ENCODE measurements at places on chromosomes 6 and 20.

GRCh38 chr20:43900121-43900466, 14.6 kb upstream of the TOX2 start:
- DNase-seq: no peak

DNA sequence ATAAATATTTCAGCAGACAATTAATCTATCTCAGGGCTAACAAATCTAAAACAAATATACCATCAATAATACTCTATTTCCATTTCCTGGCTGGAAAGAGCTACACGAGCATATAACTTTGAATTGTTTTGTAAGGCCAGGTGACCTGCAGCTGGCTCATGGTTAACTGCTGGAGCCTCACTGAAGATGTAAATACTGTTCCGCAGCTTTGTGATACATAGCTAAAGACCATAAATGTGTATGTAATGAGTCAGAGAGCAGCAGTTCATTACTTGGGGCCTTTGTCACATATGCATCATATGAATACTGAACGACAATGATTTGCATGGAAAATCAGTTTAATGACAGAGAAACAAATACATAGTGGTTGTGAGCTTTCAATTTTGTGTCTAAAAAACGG, 109.4 kb upstream of the CCN2 start:
- DNase-seq: peak; percentile 54

- DNase-seq: no peak
These were observed 15.7 kb upstream of the MYT1 start for GRCh38 chr20:64148581-64148980.

DNA sequence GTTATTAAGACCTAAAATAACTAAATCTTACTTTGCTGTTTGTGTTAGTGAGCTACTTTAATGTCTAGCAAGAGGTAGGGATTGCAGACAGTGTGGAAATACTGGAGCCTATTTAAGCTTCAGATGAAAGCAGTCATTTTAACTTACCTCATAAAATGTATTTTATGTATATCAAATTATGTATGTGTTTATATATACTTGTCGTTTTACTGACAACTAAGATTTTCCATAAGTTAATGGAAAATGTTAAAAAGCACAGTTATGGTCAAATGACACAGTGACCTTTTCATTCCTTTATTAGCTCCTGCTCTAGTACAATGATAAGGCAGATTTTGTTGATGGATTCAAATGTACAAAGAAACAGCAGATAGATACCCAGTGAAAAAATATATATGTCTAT, 34.6 kb downstream of the QKI start:
- DNase-seq: no peak

- no peak for DNase-seq
These were observed 48.8 kb upstream of the CHRNA4 start for GRCh38 chr20:63409834-63410435.

GRCh38 chr20:53899351-53900167, 170.8 kb downstream of the BCAS1 start:
- DNase-seq: no peak

GRCh38 chr6:107657755-107658461, 166.2 kb downstream of the SCML4 start:
- no peak for DNase-seq

- DNase-seq: peak; percentile 62
These were observed 580 bp upstream of the SYCP2 start for GRCh38 chr20:59933849-59934585.

DNA sequence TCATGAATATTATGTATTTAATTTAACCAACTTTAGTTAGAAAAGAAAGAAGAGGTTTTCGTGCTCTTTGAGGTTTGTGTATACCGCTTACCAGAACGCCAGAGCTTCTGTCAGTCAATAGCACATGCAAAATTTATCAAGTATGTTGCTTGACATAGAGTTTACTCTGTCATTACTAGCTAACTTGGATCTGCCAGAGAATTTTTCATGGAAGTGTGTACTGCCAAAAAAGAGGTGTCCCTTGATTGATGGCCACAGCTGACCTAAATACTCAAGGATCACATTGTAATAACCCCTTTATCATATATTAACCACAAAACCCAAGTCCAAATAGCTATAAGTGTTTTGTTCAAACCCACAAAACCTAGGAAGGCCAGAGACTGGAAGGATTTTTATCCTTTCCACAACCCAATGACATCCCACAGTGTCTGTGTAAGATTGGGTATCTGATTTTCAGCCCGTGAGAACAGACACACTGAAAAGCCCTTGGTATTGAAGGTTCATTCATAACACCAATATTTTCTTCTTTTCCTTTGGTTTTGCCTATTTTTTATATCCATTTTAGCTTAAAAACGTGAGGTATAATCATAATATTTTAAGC, 194.0 kb upstream of the EYA4 start:
- DNase-seq: no peak

DNA sequence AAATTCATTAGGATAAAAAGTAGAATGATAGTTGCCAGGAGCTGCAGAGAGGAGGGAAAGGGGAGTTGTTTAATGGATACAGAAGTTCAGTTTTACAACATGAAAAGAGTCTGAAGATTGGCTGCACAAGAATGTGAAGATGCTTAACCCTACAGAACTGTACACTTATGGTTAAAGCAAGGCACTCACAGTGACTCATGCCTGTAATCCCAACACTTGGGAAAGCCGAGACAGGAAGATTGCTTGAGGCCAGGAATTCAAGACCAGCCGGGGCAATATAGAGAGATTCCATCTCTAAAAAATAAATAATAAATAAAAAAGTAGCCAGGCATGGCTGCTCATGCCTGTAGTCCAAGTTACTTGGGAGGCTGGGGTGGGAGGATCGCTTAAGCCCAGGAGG, 174.0 kb downstream of the TASP1 start:
- no peak for DNase-seq

DNA sequence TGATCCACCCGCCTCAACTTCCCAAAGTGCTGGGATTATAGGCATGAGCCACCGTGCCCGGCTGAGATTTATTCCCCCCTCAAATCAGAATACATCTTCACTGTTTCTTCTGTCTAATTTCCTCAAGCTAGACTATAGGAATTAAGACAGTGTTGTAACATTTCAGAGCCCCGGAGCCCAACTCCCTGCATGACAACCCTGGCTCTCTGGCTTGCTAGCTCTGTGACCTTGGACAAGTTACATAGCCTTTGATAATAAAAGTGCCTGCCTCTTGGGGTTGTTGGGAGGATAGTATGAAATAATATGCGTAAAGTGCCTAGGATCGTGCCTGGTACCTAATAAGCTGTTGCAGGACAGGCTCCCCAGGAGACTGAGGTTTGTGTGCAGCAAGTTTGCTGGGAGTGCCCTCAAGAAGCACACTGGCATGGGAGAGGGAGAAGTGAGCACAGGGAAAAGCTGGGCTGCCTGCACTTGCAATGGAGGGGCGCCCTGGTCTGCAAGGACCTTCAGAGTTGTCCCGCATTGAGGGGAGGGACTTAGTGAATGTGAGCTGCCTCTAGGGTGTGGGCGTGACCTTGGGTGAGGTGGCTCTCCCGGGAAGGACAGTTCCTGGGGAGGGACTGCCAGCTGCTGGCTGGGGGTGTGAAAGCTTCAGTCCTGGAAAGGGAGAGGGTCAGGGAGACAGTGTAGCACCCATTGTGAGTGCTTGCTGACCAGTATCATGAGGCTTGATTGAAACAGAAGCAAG, 43.4 kb downstream of the TAF8 start:
- DNase-seq: no peak

DNA sequence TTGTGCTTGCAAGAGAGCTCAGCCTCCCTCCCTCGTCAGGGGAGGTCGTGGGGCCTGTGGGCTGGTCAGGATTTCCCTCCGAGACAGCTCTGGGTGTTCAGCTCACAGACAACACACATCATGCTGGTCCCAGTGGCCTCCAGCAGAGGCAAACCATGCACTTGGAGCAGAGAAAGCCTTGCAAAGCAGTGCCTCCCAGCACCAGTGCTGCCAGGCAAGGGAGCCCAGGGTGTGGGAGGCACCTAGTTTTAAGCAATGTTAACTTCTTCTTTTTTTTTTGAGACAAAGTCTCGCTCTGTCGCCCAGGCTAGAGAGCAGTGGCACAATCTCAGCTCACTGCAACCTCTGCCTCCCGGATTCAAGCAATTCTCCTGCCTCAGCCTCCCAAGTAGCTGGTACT, 34.0 kb upstream of the INSM1 start:
- DNase-seq: no peak

- DNase-seq: no peak
These were observed 67.5 kb downstream of the KCNQ5 start for GRCh38 chr6:72689107-72689954.

- no peak for DNase-seq
These were observed 62.5 kb upstream of the LOC128125822 start for GRCh38 chr6:63509652-63510352.

DNA sequence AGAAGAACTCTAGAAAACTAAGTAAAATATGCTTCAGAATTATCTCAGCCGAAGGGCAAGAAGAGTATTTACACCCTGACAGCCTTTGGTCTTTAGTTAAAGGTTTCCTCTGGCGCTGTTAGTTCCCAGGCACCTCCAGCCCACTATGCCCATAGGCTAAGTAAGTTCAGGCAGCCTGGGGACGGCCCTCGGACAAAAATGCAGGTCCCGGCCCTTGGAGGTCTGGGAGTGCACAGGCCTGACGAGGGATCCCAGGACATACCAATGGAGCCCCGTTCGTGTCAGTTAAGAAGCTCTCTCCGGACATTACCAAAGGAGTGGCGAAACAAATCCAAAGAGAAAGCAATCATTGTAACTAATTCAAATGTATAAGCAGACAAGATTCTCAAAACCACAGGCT, 311.8 kb downstream of the CD83 start:
- no peak for DNase-seq

DNA sequence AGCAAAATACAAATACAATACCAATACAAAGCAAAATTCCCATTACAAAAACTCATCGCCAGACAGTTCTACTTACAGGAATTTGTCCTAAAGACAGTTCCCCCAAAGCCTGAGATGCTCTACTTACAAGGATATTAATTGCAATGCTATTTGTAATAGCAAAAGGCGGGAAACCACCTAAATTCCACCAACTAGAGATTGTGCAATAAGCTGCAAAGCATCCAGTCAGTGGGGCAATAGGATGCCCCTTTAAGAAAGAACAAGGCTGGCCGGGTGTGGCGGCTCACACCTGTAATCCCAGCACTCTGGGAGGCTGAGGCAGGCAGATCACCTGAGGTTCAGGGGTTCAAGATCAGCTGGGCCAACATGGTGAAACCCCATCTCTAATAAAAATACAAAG, 39.1 kb downstream of the FAM209B start:
- no peak for DNase-seq

GRCh38 chr6:108080010-108080780, 5.7 kb upstream of the OSTM1 start:
- no peak for DNase-seq

DNA sequence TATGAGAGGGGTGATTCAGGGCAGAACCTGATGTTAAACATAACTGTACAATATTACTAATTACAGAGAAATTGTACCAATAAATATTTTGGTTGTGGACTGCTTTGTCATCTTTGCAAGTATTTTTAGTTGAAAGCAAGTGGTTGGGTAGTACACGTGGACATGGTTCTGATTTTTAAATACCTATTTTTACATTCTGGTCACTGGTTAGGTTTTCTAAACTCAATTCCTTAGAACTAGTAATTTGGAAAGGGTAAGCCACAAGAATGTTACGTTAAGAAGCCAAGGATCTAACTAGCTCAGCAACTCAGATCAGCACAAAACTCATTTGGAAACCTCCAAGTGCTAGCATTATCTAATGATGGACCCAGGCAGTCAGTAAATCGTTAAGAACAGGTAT, 2.7 kb downstream of the EPB41L2 start:
- no peak for DNase-seq

- DNase-seq: peak; percentile 95
These were observed 27.3 kb downstream of the CDK5RAP1 start for GRCh38 chr20:33373735-33374605.
